Lower lobe of right lung (tissue), 2 donors: ENCODE measurements at places on chromosomes 1 and 21. TPM values are rescaled to one million over a fixed set of nuclear protein-coding genes. Genes with fewer than 3 reads are reported as not detected.
A peak's percentile ranks its signal among the peaks of the same experiment; 100 is the strongest.

OR2T34 gene
- not detected for total RNA-seq

LMX1A gene
- 0.21 TPM for total RNA-seq

MX1 gene
- 211 TPM for total RNA-seq

MANEAL gene
- 4.9 TPM for total RNA-seq

SLC1A7 gene
- total RNA-seq = 0.68 TPM

SPSB1 gene
- 14.7 TPM for total RNA-seq

AMIGO1 gene
- total RNA-seq = 9.1 TPM

RAD54L gene
- 1.7 TPM for total RNA-seq

PERM1 gene
- total RNA-seq = not detected

- no peak for DNase-seq
Measured at GRCh38 chr1:73104749-73105148, 822.4 kb upstream of the NEGR1 start.

DNA sequence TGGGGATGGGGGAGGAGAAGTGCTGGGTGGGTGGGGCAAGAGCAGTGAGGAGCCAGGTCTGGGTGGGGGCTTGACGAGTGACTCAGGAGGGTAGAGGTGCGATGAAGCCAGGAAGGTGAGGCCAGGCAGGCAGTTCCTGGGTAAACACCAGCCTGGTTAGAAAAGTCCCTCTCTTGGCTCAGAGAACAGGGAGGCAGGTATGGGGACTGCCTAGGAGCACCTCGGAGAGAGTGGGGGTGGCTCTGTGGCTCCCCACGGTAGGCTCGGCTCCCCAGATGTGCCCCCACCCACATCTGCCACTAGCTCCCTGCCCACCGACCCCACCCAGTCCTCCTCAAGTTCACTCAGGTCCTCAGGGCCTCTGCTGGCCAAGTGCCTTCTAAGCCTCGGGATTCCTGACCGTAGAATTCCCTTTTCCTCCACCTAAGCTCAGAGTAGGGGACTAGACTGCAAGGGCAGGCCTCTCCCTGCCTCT is 1.2 kb downstream of the HSPG2 start:
- no peaks in the 10 kb centered on the region for H3K27me3 ChIP-seq
- H3K36me3 ChIP-seq = no peaks in the 10 kb centered on the region
- H3K27ac ChIP-seq = peak overlapping the region; percentile 86

DNA sequence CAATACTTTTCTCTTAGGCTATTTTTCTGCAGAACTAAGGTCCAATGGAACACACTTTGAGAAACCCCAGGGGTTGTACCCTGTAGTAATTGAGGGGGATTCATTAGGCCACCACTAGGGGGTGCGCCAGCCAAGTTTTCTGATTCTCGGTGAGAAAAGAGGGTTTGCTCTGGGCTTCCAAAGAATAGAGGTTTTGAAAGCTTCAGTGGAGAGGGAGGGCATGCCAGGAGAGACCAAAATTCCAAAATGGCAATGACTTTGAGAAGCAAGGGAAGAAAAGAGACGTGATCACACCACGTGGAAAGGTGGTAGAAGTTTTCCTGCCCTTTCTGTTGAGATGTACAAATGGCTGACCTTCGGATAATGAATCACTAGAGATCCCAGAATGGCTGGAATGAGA is 323.3 kb downstream of the RPS6KC1 start:
- DNase-seq = peak; percentile 52
- H3K4me1 ChIP-seq = no peaks in the 10 kb centered on the region
- no peak overlapping the region for H3K27ac ChIP-seq

GRCh38 chr1:115189814-115190539 is 100.7 kb upstream of the TSPAN2 start:
- H3K4me1 ChIP-seq = no peaks in the 10 kb centered on the region
- no peaks in the 10 kb centered on the region for H3K36me3 ChIP-seq
- H3K27me3 ChIP-seq = no peaks in the 10 kb centered on the region

DNA sequence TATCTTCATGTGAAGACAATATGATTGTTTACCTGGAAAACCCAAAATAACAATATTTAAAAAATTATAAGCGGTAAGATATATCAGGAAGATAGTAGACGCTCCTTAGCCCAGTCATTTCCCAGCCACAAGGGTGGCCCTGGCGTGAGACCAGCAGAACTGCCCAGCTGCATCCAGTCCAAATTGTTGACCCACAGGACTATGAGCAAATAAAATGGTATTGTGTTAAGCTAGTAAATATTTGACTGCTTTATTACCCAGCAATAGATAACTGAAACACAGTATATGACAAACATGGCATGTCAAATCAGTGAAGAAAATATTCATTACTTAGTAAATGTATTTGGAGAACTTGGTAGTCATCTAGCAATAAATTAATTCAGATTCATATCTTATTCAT is 294.3 kb upstream of the SPAG17 start:
- H3K27ac ChIP-seq = no peak overlapping the region
- no peaks in the 10 kb centered on the region for H3K4me1 ChIP-seq
- DNase-seq = no peak
- no peak overlapping the region for H3K4me3 ChIP-seq
- H3K36me3 ChIP-seq = no peaks in the 10 kb centered on the region

- no peak overlapping the region for H3K27ac ChIP-seq
- H3K27me3 ChIP-seq = no peaks in the 10 kb centered on the region
- DNase-seq = no peak
Measured at GRCh38 chr1:239367196-239367810, 19.1 kb upstream of the CHRM3 start.

DNA sequence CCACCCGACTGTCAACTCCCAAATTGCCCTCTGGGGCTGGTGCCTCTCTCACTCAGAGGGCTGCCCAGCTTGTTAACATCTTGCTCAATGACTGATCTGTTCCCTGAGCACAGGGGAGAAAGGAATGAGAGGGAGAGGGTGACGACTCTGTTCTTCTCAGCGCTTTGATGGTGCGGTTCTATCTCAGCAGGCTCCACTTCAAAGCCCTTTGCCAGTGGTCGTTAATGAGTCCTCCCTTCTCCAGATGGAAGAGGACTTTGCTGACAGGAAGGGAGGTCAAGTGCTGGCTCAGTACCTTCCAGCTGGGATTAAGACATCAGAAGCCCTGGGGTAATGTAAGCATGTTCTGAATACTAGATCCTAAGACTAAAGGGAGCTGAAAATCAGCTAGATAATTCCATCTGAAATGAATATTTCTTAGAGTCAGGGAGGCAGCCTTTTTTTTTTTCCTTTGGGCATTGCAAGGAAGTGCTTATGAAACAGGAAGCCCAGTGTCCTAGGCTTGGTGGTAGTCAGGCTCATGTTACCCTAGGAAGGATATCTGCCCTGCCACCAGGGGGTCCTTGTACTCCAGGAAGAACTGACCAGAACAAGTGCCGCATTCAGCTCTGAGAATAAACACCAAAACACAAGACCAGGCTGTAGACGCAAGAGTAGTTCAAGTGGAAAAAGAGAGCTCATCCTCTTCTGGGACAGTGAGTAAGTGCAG is 4.7 kb downstream of the FMOD start:
- no peaks in the 10 kb centered on the region for H3K27me3 ChIP-seq
- H3K4me1 ChIP-seq = peaks cover 23% of the 10 kb centered on the region
- no peaks in the 10 kb centered on the region for H3K36me3 ChIP-seq
- peak overlapping the region; percentile 36 for H3K27ac ChIP-seq
- no peak overlapping the region for H3K4me3 ChIP-seq
- no peak for DNase-seq

GRCh38 chr1:62316135-62316534 is 3.1 kb downstream of the KANK4 start:
- no peak overlapping the region for H3K4me3 ChIP-seq
- no peaks in the 10 kb centered on the region for H3K36me3 ChIP-seq
- peaks cover 33% of the 10 kb centered on the region for H3K27me3 ChIP-seq
- H3K27ac ChIP-seq = no peak overlapping the region
- DNase-seq = no peak

DNA sequence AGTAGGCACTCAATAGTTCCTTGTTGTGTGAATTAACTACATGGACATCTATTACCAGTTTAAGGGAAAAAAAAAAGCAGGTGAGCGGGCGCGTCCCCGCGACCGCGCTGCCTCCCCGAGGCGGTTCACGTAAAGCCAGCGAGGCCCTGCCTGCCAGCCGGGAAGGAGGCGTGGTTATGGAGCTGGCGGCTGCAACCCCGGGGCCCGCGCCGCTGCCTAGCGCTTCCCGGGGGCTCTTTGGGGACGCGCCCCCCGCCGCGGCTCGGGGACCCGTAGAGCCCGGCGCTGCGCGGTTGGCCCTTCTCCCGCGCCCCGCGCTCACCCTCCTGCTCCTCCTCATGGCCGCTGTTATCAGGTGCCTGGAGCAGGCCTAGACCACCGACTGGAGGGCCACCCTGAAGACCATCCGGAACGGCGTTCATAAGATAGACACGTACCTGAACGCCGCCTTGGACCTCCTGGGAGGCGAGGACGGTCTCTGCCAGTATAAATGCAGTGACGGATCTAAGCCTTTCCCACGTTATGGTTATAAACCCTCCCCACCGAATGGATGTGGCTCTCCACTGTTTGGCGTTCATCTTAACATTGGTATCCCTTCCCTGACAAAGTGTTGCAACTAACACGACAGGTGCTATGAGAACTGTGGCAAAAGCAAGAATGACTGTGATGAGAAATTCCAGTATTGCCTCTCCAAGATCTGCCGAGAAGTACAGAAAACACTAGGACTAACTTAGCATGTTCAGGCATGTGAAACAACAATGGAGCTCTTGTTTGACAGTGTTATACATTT is 2.6 kb upstream of the CC2D1B start:
- peak; percentile 77 for DNase-seq
- peaks cover 14% of the 10 kb centered on the region for H3K4me1 ChIP-seq

DNA sequence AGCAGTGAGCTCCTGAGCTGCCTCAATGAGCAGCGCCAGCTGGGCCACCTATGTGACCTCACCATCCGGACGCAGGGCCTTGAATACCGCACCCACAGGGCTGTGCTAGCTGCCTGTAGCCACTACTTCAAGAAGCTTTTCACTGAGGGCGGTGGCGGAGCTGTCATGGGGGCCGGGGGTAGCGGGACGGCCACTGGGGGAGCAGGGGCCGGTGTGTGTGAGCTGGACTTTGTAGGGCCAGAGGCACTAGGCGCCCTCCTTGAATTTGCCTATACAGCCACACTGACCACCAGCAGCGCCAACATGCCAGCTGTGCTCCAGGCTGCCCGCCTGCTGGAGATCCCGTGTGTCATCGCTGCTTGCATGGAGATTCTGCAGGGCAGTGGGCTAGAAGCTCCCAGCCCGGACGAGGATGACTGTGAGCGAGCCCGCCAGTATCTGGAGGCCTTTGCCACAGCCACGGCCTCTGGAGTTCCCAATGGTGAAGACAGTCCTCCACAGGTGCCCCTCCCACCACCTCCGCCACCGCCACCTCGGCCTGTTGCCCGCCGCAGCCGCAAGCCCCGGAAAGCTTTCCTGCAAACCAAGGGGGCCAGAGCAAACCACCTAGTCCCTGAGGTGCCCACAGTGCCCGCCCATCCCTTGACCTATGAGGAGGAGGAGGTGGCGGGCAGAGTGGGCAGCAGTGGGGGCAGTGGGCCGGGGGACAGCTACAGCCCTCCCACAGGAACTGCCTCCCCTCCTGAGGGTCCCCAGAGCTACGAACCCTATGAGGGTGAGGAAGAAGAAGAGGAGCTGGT is 12.3 kb downstream of the ZBTB7B start:
- H3K27me3 ChIP-seq = no peaks in the 10 kb centered on the region
- H3K36me3 ChIP-seq = peaks cover 34% of the 10 kb centered on the region
- no peak overlapping the region for H3K4me3 ChIP-seq

DNA sequence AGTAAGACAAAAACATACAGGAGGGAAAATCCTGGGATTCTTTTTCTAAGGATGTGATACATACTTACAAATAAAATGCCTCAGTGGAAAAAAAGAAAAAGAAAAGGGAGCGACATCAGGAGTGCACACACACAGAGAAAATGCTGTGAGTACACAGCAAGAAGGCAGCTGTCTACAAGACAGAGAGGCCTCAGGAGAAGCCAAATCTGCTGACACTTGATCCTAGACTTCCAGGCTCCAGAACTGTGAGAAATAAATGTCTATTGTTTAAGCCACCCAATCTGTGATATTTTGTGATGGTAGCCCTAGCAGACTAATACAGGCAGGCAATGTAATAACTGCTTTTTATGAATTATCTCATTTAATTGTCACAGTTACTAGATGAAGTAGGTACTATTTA is 17.0 kb upstream of the TRIM45 start:
- DNase-seq = no peak
- no peak overlapping the region for H3K4me3 ChIP-seq
- H3K27me3 ChIP-seq = no peaks in the 10 kb centered on the region
- H3K36me3 ChIP-seq = no peaks in the 10 kb centered on the region
- no peaks in the 10 kb centered on the region for H3K4me1 ChIP-seq

DNA sequence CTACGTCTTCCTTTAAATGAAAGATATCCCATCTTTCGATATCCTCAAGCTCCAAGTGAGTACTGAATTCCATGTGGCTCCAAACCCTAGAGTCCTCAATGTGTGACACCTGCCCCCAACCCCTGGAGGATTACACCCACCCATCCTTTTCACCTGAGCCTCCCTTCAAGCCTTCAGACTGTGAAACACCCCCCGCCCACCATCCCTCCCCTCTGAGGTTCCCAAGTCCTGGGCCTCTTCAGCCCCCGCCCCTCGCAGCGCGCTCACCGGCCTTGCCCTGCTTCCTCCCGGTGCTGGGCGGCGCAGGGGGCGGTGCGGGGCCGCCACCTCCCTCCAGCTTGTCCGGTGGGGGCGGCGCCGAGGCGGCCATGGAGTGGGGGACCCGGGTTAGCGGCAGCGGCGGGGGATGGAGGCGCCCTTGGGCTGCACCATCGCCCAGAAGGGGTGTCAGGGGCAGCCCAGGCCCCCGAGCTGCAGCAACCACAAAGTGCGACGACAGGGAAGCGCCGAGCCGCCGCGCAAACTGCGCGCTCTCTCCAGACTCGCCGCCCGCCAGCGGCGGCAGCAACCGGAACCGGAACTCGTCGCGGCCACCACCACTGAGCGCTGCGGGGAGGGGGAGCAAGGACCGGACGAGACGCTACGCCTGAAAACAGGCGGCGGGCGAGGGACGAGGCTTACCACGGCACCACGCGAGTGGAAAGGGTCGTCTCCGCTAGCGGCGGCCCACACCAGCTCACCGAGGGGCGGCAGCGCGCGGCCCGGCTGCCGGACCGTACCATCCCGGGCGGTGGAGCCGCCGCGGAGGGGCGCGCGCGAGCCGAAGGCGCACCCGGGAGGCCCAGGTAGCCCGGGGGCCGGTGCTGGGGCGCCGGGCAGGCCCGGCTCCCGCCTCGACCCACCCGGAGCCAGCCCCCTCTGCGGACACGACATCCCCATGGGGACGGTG is at the start of gene PYGO2:
Gene PYGO2, minus strand, starts transcription at position 576 of the 949 bp plus-strand sequence. Its CDS starts 206 bp downstream, at position 370.
- peak; percentile 88 for DNase-seq
- H3K36me3 ChIP-seq = peaks cover 58% of the 10 kb centered on the region
- peak within 1 kb of the TSS; percentile 98 for H3K27ac ChIP-seq

DNA sequence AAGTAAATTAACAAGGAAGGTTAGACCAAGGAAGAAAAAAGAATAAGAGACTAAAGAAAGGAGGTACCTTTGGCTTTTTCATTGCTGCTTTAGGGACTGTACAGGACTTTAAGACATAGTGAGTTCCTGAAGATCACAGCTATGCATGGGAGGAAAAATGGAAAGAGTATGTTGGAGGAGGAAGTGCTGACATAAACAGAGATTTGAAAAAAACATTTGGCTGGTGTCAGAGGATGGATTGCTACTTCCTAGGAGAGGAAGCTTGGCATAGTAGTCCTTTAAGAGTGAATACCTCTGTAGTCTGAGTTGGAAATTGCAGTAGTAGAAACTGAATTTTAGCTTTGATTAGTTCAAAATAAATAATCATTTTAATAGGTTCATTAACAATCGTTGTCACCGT is 398.4 kb downstream of the RYR2 start:
- no peaks in the 10 kb centered on the region for H3K36me3 ChIP-seq
- DNase-seq = no peak
- no peaks in the 10 kb centered on the region for H3K27me3 ChIP-seq
- H3K27ac ChIP-seq = no peak overlapping the region
- no peak overlapping the region for H3K4me3 ChIP-seq
- peaks cover 7% of the 10 kb centered on the region for H3K4me1 ChIP-seq
